CD8-positive, alpha-beta T cell (primary cell): ENCODE measurements at places on chromosomes 3 and 15.

DNA sequence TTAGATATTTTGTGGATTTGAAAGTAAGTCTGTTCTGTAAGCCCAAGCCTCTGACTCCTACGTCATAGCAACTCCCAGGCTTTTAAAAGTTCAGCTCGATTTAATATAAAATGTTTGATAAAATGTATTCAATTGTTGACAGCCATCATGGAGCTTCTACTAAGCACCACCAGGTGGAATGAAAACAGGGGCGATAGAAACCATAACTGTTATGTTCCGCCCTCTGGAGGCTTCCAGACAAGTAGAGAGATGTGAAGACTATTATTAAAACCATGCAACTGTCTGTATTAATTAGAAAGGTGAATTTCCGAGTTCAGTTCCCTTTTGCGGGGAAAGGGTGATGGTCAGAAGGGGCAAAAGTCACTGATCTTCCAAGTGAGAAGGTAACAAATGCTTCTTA is 292.2 kb downstream of the NR2F2 start:
- no peak for DNase-seq

GRCh38 chr15:77907824-77908751 is 169.4 kb downstream of the TBC1D2B start:
- peak; percentile 30 for DNase-seq

DNA sequence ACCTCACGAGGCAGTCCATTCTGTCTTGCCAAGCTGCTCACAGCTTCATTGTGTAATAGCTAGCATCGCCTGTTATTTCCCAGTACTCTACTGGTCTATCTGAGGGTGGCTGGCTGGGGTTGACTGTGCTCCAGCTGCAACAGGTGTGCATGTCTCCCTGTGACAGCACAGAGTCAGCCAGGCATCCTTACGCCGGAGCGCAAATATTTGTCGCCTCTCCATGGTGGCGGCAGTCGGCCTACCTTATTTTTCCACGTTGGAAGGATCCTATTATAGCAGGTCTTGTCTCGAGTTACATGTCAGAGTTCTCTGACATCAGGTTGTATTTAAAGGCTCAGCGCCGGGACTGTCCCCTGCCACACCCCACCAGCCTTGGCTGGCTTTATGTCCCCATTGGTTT is 307.1 kb downstream of the TLE3 start:
- no peak for DNase-seq

- DNase-seq: no peak
These were observed 8.4 kb downstream of the PIGB start for GRCh38 chr15:55327387-55327786.

- DNase-seq: no peak
These were observed 9.2 kb upstream of the SPRED1 start for GRCh38 chr15:38243278-38244055.
